ENCODE measurements at places on chromosomes 11 and 22.

- DNase-seq: peak; percentile 30
Measured at GRCh38 chr22:21611210-21611977, 18.4 kb downstream of the YDJC start.

DNA sequence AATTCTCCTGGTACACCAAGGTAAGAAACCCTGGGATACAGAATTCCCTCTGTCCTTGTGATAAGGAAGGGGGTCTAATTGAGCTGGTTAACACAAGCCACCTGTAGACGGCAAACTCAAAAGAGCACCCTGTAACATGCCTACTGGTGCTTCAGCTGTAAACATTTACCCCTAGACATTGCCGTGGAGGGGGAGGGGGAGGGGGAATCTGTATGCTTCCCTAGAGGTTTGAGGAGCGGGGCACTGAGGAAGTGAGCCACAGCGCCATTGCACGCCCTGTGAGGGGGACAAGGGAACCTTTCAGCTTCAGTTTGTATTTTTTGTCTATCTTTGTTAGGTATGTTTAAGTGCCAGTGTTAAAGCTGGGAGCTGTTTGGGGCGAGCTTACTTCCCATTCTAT, 99.8 kb downstream of the AASDHPPT start:
- no peak for DNase-seq

GRCh38 chr11:27158456-27159334, 118.1 kb downstream of the BBOX1 start:
- DNase-seq: peak; percentile 81

DNA sequence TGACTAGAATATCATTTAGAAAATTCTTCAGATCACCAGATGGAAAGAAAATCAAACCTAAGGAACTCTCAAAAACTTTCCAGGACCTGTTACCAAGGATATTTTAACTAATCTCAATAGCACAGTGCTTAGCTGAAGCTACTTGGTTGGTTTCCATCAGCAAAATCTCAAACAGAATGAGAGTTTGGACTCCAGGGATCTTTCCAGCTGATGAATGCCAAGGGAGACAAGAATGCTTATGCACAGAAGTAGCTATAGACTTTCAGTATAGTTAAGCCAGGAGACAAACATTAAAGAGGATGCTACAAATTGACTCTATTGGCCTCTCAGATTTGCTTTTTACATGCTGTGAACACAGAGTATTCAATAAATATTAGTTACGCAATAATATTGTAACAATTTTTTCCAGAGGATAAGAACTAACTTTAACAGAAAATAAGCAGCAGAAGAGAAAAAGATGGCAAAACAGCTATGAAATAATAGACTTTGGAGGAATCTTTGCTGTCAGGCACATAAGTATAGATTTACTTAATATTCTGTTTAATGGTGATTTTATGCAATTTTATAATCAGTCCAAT, 331.4 kb downstream of the DLG2 start:
- DNase-seq: no peak

- DNase-seq: peak; percentile 62
Measured at GRCh38 chr11:8019314-8020243, 32.4 kb downstream of the EIF3F start.

GRCh38 chr22:32226326-32227104, 21.6 kb upstream of the RFPL2 start:
- no peak for DNase-seq

DNA sequence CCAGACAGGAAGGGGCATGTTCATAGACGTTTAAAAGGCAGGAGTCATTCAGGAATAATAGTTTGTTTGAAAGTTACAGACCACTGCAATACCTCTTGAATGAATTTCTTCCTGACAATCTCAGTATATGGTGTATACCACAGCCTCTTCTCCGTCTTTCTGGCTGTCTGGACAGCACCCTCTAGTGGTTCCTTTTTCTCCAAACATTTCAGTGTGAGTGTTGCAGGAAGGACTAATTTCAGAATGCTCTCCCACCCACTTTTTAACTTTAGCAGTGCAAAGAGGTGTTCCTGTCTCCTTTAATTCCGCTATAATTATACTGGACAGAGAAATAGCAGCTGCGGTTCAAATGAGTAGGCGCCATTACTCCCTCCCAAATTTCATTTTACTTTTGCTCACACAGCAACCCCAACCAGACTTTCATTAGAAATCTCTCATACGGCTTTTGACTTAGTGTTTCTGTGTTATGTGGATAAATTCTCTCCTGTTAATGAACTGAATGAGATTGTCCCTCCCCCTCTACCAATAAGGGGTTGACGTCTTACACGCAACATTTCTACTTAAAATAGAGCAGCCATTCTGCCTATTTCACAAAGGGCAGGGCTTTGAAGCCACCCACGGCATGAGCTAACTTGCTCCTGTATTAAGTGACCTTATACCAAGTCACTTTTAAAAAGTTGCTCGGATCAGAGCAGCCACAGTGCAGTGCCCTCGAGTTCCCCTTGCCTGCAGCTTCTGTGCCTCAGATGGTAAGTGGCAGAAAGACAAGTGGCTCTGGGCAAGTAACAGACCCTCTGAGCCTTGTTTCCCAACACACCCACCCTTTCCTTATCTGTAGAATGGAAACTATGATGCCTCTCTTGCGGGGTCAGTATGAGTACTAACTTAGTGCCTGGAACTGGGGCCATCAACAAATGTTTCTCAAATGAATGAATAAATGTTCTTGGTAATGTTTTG, 368.6 kb downstream of the OPCML start:
- DNase-seq: peak; percentile 74

- DNase-seq: peak; percentile 91
Measured at GRCh38 chr11:107496011-107496410, 38.4 kb upstream of the CWF19L2 start.

- DNase-seq: no peak
Measured at GRCh38 chr11:48041877-48042695, 61.7 kb downstream of the PTPRJ start.

DNA sequence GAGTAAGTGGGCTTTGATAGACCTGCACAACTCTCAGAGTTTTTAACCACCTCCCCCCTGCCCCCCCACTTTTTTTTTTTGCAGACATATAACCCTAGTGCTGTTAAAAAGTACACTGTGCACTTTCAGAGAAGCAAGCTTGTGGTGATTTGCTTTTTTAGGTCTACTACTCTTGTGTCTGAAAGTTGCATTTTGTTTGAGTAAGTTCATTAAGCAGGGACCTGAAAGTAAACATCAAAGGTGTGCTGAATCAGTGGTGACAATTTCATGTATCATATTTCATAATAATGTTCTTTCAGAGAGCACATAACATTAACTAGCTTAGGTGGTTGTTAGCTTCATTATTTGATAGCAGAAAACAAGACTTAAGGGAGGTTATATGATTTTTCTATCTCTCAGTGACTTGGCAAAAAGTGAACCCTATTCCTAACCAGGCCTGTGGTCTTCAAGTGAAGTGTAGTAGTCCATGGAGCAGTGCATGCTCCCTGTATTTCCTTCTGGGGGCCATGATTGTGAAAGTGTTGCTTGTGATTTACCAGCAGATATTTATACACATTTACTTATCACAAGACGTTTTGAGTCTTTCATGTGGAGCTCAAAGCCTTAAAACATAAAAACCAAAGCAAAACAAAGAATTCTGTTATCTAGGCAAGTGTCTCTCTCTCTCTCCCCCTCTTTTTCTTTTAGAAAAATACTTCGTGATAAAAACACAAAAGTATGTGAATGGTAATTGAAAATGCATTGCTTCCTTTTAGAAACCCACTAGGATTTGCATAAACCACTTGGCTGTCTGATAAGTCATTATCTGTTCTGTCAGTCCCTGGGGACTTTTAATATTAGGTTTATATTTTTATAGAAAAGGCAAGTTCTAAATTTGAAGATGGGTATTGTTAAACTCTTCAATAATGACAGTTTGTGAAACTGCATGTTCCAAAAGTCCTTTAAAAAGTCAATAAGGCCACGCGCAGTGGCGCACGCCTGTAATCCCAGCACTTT, 7.5 kb upstream of the RAG2 start:
- DNase-seq: no peak

GRCh38 chr11:72856065-72856464, 41.9 kb downstream of the ATG16L2 start:
- DNase-seq: no peak

GRCh38 chr11:18352581-18352980, 30.2 kb downstream of the GTF2H1 start:
- DNase-seq: no peak

- no peak for DNase-seq
Measured at GRCh38 chr11:61056571-61056970, 45.7 kb upstream of the CD5 start.

- no peak for DNase-seq
Measured at GRCh38 chr22:29988719-29989118, 91.5 kb upstream of the HORMAD2 start.

- DNase-seq: peak; percentile 77
Measured at GRCh38 chr11:128503245-128503991, 83.9 kb downstream of the ETS1 start.

DNA sequence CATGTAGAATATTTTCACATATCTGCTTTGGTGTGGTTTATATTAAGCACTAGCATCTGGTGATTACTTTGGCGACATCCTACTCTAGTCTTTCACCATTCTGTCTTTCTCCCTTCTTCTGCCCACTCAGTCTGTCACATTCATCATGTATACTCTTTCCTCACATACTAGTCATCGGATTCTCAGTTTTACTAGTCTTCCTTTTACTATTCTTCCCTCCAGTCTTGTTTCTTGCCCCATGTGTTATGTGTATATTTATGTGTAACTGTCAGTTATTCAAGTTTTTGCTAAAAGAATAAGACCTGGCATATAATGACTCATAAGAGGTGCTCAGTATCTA, 4.6 kb upstream of the DIXDC1 start:
- no peak for DNase-seq

DNA sequence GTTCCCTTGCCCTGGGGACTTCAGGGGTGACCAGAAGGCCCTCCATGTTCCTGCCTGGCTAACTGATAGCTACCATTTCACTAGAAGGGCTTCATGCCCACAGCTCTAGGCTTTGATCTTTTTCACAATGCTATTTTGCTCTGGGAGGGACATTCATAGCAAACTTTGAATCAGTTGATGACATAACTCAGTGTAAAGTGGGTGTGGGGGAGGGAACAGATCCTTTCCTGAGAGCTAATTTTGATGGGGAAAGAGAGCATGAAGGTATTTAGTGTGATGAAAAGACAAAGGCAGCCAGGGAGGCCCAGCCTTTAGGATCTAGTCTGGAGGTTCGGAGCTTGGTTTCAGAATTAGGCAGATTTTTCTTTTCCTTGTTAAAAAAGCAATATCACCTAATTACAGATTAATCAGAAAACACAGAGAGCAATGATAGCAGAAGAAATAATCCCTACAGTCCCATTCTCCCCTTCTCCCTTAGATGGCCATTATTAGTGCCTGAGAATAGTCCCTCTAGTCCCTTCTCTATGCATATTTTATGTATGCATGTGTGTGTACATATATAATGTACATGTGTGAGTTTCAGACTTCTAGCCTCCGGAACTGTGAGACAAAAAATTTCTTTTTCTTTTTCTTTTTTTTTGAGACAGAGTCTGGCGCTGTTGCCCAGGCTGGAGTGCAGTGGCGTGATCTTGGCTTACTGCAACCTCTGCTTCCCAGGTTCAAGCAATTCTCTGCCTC, 46.9 kb downstream of the YWHAH start:
- no peak for DNase-seq

- DNase-seq: no peak
Measured at GRCh38 chr11:50379484-50379883, 346.8 kb downstream of the OR4C45 start.

GRCh38 chr11:116086426-116086825, 582.2 kb upstream of the CADM1 start:
- DNase-seq: no peak
